ENCODE measurements at places on chromosomes 6 and 20.

- DNase-seq, result no peak
These were observed 6.1 kb upstream of the PKIG start for GRCh38 chr20:44576297-44576696.

DNA sequence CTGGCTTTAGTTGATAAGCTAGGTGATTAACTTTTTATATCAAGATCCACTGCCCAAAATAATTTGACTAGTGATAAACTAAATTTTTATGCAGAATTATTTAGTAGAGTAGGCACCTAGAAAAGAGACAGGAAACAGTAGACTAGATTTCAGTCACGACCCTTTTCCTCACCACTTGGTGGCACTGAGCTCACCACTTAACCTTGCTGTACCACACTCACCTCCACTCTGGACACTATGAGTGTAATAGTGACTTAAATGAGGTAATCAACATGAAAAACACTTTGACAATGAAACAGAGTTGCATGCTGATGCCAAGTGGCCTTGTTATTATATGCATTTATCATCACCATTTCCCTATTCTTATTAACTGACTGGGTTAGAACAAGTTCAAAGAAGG lies 730.4 kb downstream of the KIF16B start:
- DNase-seq, result no peak

- peak; percentile 12 for DNase-seq
These were observed 5.1 kb downstream of the HLA-DMA start for GRCh38 chr6:32947552-32948465.

- DNase-seq, result no peak
These were observed 676.5 kb downstream of the TENT5A start for GRCh38 chr6:81075974-81076373.

GRCh38 chr20:50799176-50799889 lies 4.5 kb downstream of the BCAS4 start:
- DNase-seq, result no peak

- no peak for DNase-seq
These were observed 56.7 kb upstream of the TNFRSF21 start for GRCh38 chr6:47366335-47366890.
